ENCODE measurements at places on chromosomes 16 and 17.

- peak; percentile 6 for DNase-seq
Observed at GRCh38 chr16:82580298-82580890, 46.4 kb upstream of the CDH13 start.

DNA sequence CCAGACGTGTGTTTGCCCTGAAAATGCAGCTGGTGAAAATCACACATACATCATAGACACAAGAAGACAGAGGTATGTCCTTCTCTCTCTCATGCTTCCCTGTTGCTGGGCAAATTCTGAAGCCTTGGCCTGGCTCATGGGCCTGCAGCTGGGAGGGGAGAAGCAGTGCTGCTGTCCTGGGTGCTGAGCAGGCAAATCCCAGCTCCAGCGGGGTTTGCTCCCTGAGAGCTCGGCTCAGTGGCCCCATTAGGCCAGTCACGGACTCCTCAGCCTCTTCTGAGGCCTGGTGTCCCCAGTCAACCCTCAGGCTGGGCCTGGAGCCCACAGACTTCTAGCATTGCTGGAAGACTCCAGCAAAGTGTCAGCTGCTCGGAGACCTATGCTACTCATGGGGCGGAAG, 11.7 kb downstream of the RHBDL3 start:
- no peak for DNase-seq

DNA sequence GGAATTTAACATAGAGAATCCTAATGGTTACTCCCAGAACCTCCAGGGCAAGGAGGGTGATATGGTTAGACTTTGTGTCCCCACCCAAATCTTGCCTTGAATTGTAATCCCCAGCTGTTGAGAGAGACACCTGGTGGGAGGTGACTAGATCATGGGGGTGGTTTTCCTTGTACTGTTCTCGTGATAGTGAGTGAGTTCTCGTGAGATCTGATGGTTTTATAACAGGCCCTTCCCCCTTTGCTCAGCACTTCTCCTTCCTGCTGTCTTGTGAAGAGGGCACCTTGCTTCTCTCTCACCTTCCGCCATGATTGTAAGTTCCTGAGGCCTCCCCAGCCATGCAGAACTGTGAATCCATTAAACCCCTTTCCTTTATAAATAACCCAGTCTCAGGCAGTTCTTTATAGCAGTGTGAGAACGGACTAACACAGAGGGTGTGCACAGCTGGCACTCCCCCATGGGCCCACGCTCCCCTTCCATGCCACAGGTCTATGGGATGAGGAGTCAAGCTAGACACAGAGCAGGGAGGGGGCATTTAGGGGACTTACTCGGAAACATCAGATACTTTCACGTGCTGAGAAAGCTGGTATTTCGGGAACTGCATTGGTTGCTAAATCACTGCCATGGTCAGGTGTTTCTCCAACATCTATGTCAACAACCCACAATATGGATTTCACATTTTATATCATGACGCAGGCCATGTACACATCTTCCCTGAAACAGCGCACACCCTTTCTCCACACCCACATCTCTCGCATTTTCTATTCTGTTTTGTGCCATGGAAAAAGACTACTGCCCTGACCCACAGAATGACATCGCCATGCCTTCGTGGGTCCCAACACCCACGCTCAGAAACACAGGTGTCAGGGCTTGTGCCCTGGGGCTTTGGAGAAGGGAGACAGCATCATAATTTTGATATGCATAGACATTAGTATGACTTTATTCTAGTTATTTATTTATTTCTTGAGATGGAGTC, 199.1 kb upstream of the GSE1 start:
- no peak for DNase-seq

DNA sequence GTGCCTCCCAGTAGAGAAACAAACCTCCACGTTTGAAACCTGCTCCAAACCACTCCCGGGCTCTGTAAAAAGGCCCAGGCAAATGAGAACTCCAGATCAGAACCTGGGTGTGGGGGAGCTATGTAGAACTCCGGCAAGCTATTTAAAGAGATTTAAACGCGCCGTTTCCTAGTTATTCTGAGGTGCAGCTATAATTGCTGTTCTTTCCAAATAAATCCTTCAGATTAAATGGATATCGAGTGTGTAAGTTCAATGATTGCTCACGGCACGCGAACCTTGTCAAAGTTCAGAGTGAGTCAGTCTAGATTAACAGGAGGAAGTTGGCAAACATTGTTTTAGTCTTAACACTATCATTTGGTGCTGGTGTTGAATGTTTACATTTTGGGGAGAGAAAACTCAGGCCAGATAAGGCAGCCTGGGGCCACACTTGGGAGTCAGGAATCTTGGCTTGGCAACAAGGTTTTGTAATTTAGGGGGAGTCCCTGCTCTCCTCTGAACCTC, 92.9 kb upstream of the SALL1 start:
- no peak for DNase-seq

GRCh38 chr17:19720631-19721426, 4.4 kb upstream of the SLC47A2 start:
- DNase-seq, result no peak

- no peak for DNase-seq
Observed at GRCh38 chr16:54239456-54239855, 47.1 kb downstream of the IRX3 start.

DNA sequence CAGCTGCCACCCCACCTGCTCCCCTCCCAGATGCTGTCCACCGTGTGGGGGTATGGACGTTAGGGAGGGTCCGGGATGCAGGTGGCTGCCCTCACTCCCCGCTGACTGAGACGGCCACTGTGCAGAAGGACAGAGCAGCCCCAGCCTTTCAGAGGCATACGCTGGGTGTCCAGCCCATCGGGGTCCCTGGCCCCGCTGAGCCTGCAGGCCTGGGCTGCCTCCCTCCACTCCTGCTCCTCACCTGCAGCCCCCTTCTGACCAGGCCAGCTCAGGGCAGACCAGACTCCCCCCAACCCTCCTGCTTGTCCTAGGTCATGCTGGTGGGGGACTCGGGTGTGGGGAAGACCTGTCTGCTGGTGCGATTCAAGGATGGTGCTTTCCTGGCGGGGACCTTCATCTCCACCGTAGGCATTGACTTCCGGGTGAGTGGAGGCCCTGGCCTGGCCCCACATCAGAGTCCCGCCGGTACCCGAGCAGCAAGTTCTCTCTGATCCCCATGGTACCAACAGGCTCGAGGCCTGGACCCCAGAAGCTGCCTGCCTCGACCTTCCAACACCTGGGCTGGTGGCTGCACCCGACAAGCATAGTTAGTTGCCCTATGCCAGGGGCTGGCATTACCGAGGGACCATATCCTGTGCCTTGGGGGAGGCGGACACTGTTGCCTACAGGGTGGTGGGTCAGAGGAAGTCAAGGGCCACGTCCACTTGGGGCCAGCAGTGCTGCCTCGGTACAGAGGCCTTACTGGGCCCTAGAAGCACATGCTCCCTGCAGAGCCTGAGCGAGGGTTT, 1.4 kb downstream of the RAB26 start:
- no peak for DNase-seq

DNA sequence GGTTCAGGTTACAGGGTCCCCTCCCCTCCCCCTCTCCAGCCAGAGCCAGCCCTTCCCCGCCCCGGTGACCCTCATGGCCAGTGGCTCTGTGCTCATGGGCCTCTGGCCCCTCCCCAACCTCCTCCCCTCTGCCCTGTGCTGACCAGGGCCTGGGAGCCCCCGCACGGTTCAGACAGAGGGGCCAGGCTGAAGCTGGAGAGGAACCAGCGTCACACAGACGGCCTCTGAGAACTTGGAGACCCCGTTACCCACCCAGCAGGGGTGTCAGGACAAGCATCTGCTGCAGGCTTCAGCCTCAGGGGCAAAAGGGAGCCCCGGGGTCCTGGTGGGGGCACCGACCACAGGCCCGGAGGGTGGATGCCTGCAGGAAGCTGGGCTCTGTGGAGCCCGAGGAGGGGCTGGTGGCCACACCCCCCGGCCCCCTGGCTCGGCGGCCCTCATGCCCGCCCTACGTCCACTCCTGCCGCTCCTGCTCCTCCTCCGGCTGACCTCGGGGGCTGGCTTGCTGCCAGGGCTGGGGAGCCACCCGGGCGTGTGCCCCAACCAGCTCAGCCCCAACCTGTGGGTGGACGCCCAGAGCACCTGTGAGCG, at the start of gene WFIKKN1:
WFIKKN1 (plus strand) TSS at position 171 of the 591 bp plus-strand sequence; CDS start at position 440, 269 bp downstream.
- DNase-seq, result no peak

DNA sequence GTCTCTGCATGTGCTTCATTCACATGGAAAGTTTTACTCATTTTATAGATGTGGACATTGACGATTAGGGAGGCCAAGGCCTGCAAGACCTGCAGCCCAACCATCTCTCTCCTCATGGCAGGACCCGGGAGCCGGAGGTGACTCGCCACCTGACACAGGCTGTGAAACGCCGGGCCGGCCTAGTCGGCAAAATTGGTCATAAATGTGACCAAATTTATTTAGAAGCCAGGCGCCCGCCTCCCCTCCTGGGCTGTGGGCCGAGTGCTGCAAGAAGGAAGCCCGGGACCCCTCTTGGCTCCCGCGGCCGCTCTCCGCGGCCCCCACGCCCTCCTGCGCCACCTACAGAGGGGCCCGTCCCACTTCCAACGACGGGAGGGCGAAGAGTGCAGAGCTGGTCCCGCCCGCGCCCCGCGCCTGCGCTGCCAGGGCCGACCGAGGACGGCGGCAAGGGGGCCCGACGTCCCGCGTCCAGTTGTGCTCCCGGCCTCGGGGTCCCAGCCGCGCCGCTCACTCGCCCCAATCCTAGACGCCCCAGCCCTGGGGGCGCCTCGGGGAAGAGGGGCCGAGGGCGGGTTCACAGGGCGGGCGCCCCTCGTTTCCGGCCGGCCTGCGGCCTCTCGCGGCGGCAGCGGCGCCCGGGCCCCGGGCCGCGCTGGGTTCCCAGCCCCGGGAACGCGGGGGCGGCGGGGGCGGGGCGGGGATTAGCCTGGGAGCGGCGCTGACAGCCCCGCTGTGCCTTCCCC, 47.5 kb downstream of the WNT3 start:
- peak; percentile 23 for DNase-seq

- no peak for DNase-seq
Observed at GRCh38 chr16:69615528-69615927, 49.8 kb downstream of the NFAT5 start.

DNA sequence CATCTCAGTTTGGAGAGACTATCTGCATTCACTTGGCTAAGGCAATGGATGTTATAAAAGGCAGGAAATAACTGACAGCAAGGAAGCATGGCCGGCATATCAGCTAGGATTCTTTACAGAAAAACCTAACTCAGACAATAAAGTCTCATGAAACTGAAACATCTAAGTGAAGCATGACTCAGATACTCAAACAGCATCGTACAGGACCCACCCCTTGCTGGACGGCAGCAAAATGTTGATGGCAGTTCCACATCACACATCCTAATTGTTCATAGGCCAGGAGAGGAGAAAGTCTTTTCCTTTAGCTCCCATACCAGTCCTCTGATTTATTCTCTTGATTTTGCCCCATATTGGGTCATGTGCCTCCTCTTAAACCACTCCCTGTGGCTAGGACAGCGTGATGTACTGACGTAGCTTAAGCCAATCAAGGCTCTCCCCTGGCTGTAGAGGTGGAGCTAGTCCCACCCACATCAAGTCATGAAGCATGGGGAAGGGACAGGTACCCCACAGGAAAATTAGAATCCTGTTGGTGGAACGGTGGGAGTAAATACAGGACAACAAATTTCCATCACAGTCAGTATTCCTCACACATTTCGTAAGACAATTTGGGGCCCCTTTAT, 178.9 kb downstream of the IRX3 start:
- DNase-seq, result peak; percentile 42

- DNase-seq, result no peak
Observed at GRCh38 chr16:74283716-74284115, 12.9 kb upstream of the PSMD7 start.

GRCh38 chr16:53893731-53894435, 189.9 kb downstream of the FTO start:
- DNase-seq, result peak; percentile 33

DNA sequence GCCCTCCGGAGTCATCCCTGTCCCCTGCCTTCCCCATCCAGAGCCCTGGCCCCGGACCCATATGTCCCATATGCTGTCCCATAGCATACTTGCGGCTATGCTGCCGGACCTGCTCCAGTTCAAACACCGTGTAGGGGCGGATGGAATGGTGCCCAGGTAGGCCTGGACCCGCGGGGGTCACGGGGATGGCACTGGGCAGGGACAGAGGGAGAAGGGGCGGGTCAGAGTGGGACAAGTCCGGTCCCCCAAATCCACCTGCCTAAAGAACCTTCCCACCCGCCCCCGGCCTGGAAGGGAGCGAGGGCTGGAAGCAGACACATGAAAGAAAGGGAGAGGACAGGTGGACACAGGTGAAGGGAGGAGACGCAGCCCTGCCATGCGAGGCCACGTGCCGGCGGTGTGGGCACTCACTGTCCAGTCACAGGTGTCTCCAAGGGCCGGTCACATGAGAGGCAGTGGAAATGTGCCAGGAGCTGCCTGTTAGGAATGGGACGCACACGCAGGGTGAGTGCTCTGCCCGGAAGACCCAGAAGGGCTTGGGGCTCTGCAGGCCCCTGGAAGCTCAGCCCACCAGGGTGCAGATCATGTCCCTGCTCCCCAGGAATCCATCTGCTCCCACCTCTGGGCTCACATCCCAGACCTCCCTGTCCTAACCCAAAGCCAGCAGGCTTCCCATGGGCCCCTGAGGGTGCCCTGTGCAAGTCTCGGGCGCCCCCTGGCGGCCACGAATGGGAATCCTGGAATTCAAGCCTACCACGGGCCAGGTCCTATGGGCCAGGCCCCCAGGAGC, 14.0 kb downstream of the UBALD2 start:
- DNase-seq, result peak; percentile 67

DNA sequence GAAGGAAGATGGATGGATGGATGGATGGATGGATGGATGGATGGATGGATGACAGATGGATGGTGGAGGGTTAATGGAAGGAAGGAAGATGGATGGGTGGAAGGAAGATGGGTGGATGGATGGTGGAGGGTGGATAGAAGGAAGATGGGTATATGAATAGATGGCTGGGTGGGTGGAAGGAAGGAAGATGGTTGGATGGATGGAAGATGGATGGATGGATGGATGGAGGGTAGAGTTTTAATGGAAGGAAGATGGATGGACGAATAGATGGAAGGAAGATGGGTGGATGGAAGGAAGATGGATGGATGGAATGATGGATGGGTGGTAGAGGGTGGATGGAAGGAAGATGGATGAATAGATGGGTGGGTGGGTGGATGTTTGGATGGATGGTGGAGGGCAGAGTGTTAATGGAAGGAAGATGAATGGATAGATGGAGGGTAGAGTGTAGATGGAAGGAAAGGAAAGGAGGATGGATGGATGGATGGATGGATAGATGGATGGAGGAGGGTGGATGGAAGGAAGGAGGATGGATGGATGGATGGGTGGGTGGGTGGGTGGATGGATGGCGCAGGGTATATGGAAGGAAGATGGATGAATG, 22.1 kb downstream of the MLYCD start:
- no peak for DNase-seq

DNA sequence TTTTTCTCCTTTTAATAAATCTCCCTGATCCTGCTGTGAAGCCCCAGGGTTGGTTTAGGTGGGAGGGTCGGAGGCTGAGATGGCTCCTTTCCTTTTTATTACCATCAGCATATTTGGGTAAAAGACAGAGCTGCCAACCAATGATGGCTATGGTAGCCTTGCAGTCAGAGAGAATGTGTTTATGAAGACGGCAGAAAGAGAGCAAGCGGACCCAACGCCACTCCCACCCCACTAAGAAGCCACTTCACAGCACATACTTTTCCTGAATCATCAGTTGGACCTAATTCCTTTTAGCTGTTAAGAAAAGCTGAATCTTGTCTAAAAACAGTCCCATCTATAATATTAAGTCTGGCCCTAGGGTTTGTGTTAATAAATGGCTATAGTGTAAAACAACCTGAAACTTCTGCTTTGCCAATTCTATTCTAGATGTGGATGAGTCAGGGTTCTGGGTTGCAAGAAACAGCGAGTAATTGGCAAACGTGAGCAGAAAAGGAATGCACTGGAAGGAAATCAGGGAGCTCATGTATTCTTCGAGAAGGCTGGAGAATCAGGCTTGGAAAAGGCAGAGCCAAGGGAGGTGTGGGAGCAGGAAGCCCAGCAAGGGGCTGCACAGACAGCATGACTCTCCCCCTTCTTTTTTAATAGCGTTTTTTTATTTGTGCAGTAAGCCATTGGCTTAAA, 34.0 kb upstream of the PRKCA start:
- DNase-seq, result no peak
